ENCODE measurements at places on chromosomes 1 and 21.
A peak's percentile ranks its signal among the peaks of the same experiment; 100 is the strongest.

DNA sequence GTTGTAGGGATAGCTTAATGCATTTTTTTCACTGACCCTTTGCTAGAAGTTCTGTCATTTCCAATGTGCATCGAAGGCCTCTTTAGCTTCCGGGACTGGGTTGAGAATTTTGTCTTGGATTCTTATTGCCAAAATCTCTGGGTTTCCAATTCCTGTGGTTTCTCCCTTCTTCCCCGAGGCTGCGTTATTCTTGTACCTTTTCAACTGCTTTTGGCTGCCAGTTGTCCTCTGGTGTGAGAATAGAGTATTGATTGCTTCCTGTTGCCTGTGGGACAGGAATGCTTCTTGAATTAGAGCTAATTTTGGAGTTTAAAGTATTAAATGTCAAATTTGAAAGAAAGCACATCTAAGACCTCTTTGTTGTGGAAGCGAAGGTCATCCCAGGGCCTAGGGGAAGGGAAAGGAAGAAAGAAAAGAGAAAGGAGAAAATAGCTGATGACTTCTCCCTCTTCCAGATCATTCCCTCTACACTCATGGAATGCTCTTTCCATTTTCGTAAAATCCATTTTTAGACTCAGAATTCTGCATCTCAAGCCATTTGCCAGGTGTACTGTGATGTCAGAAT is 21.1 kb downstream of the HUNK start:
- no peak overlapping the region for H3K4me3 ChIP-seq
- H3K36me3 ChIP-seq: no peaks in the 10 kb centered on the region
- no peak for DNase-seq
- H3K4me1 ChIP-seq: no peaks in the 10 kb centered on the region
- no peak overlapping the region for H3K27ac ChIP-seq

GRCh38 chr1:198018529-198018928 is 101.4 kb downstream of the LHX9 start:
- DNase-seq: no peak
- no peaks in the 10 kb centered on the region for H3K4me1 ChIP-seq
- H3K4me3 ChIP-seq: no peak overlapping the region
- no peaks in the 10 kb centered on the region for H3K27me3 ChIP-seq
- H3K27ac ChIP-seq: no peak overlapping the region

DNA sequence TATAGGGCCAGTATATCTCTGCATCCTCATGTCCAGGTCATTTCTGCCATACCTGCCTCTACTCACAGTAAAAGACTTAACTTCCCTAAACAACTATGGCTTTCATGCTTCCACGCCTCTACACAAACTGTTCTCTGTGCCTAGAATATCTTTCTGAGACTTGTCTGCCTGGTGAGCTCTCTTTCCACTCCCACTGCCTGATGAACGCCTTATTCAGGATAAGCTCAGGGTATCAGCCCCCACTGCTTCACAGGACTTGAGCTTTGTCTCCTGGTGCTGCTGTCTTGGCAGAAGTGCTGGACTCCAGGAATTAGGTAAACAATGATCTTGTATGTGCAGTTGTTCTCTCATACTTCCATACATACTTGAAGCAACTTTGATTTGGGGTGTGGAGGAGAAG is 4.8 kb upstream of the DDX20 start:
- no peak for DNase-seq
- H3K27ac ChIP-seq: no peak overlapping the region
- H3K4me1 ChIP-seq: no peaks in the 10 kb centered on the region
- H3K27me3 ChIP-seq: no peaks in the 10 kb centered on the region

DNA sequence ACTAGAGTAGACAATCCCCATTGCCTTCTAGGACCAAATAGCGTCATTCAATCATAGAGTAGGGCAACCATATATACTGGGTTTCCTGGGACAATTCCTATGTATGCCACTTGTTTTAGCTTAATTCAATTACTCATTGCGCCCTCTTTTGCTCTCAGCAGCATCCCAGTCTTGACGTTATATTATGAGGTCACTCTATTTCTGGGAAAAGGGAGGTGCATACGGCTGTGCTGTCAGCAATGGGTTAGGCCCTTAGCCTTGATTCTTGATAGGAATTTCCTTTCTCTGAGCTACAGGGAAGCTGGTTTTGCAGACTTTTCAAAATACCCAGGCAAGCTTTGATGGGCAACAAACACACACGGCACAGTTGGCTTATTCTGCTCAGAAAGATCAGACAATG is 4.4 kb upstream of the KAZN start:
- no peak overlapping the region for H3K27ac ChIP-seq
- DNase-seq: no peak
- no peaks in the 10 kb centered on the region for H3K4me1 ChIP-seq
- peaks cover 27% of the 10 kb centered on the region for H3K27me3 ChIP-seq
- no peak overlapping the region for H3K4me3 ChIP-seq
- H3K36me3 ChIP-seq: no peaks in the 10 kb centered on the region

DNA sequence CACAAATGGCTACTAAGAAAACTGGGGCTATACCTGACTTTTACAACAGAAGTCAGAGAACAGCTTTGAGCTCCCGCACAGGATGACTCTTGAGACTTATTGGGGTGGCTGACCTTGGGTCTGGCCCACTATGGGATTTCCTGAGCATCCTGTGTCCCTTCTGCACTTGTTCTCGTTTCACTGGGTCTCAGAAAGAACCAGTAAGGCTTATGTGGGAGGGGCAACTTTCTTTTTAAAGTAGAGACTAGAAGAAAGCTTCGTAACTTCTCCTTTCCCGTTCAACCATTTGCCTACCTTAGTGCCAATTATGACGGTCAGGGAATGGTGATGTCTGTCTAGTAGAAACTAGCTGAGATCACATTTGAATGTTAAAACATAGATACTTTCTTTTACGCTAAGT is 59.5 kb upstream of the C1orf105 start:
- DNase-seq: no peak
- H3K4me3 ChIP-seq: no peak overlapping the region
- H3K4me1 ChIP-seq: peaks cover 30% of the 10 kb centered on the region

GRCh38 chr1:32939655-32940371 is 24.8 kb downstream of the RNF19B start:
- peak overlapping the region; percentile 47 for H3K27ac ChIP-seq
- H3K4me3 ChIP-seq: no peak overlapping the region
- H3K36me3 ChIP-seq: peaks cover 94% of the 10 kb centered on the region
- DNase-seq: no peak

DNA sequence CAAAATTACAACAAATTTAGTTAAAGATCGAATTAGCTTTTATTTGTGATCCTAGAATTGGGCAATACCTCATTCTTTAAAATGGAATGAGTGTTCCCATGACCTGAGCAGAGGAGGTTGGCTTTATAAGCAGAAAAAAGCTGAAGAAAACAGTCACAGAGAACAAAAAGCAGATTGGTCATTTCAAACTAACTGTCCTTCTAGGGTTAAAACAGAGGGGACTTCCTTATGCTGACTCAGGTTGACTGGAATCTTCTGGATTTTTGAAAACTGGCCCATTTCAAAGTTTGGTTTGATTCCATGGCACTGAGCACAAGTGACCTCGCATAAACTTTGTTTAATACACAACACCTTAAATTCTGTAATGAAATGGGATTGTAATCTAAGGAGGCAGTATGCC is 17.6 kb downstream of the NFASC start:
- H3K27me3 ChIP-seq: no peaks in the 10 kb centered on the region
- H3K36me3 ChIP-seq: no peaks in the 10 kb centered on the region
- DNase-seq: no peak
- H3K4me3 ChIP-seq: no peak overlapping the region
- no peaks in the 10 kb centered on the region for H3K4me1 ChIP-seq
